ENCODE measurements at places on chromosomes 16 and 17.

GRCh38 chr16:76157629-76158028 is 119.6 kb upstream of the CNTNAP4 start:
- DNase-seq, result no peak

DNA sequence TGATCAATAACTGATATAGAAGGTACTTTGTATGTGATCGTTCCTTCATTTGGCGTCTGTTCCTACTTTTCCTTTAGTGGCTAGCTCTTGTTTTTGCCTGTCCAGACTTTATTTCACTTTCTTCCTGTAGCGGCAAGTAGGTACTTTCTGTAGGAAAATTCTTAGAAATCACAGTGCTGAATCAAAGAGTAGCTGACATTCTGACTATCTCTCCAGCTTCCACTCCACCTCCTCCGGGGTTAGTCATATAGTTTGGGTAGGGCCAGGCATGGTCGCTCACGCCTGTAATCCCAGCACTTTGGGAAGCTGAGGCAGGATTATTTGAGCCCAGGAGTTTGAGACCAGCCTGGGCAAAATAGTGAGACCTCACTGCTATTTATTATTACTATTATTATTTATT is 29.9 kb upstream of the PAFAH1B1 start:
- DNase-seq, result no peak

DNA sequence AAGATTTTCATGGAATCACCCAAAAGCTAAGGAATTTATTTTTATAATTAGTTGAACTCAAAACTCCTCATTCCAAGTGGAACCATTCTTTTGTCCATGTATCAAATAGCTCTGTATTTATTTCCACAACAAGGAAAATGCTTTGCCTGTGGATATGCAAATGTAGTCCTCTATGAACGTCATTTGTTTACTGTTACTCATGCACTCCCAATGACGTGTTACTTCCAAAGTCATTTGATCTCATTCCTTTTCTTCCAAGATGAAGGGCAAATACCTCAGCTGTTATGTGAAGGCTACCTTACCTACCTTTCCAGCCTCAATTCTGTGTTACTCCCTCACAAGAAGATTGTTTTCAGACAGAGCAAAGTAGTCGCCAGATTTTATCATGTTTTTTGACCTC is 83.7 kb downstream of the ITFG1 start:
- no peak for DNase-seq

GRCh38 chr17:7633093-7633492 is 3.2 kb downstream of the SHBG start:
- no peak for DNase-seq

DNA sequence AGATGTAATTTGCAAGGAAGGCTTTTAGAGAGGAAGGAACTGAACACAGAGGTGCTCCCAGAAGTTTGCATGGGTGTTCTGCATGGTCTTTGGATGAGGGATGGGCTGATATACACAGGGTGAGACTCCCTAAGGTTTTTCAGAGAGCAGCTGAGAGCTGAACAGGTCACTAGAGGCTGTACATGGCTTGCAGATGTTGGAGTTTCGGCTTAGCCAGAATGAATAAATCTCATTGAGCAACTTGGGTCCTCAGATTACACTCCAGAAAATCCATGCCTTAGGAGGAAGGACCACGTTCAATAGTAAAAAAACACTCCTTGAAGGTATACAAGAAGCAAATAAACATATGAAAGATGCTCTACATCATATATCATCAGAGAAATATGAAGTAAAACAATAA is 7.5 kb upstream of the ITGB3 start:
- no peak for DNase-seq

GRCh38 chr17:28700830-28701492 is 10.7 kb downstream of the PROCA1 start:
- DNase-seq, result no peak

GRCh38 chr17:27919079-27919478 is 25.9 kb upstream of the LYRM9 start:
- no peak for DNase-seq

GRCh38 chr17:66275651-66276050 is 26.8 kb upstream of the PRKCA start:
- DNase-seq, result no peak

DNA sequence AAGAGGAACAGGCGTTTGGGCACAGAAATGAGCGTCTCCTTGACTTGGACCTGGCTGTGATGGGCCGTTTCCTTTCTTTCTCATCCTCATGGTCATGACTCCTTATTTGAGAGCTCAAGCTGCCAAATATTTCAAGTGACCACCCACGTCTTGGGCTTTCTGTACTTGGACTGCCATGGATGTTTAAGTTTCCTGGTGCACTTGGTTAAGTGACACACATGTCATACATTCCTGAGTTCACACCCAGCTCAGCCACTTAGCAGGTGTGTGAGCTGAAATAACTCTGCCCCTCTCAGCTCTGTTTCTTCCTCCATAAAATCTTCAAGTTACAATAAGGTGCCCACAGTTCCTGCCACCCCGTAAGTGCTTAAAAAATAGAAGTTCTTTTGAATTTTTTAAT is 114.5 kb downstream of the CLEC16A start:
- no peak for DNase-seq

DNA sequence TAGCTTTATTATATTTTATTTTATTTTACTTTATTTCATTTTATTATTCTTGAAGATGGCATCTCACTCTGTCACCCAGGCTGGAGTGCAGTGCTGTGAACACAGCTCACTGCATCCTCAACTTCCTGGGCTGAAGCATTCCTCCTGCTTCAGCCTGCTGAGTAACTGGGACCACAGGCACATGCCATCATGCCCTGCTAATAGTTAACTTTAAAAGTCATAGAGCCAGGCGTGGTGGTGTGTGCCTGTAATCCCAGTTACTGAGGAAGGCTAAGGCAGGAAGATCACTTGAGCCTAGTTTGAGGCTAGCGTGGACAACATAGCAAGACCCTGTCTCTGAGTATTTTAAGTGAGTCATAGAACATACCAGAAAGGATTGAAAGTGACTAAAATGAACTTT is 38.7 kb downstream of the ESRP2 start:
- no peak for DNase-seq

GRCh38 chr17:46108120-46108519 is 85.1 kb downstream of the KANSL1 start:
- DNase-seq, result no peak

- DNase-seq, result peak; percentile 42
These were observed 23.2 kb downstream of the CDH3 start for GRCh38 chr16:68668266-68668665.

GRCh38 chr16:85360323-85361277 is 248.3 kb upstream of the CIBAR2 start:
- no peak for DNase-seq

GRCh38 chr17:41992576-41992975 is 24.7 kb downstream of the DNAJC7 start:
- no peak for DNase-seq

GRCh38 chr17:35129973-35130351 is 8.5 kb downstream of the FNDC8 start:
- DNase-seq, result no peak

GRCh38 chr16:25107466-25107792 is 4.1 kb upstream of the LCMT1 start:
- no peak for DNase-seq

GRCh38 chr17:76014925-76015261 is 12.2 kb downstream of the EVPL start:
- no peak for DNase-seq

GRCh38 chr16:9176547-9177418 is 85.3 kb downstream of the HAPSTR1 start:
- no peak for DNase-seq

DNA sequence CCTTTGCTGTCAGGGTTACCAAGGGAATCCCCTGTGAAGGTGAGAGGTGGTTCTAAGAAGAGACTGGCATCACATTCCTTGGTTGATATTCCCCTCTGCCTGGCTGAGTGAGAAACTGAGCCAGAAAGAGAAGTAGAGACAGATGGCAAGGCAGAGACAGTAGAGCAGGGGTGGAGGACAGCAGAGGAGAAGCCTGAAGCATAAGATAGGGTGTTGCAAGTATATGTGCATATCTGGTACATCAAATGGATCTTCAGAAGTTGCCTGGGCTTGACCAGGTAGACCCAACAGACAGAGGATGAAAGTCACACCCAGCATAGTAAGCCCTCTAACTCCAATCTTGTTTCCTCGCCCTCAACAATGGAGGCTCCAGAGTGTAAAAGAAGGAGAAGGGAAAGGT is 7.9 kb upstream of the THUMPD1 start:
- no peak for DNase-seq

GRCh38 chr17:77844681-77845080 is 113.8 kb upstream of the TNRC6C start:
- no peak for DNase-seq

DNA sequence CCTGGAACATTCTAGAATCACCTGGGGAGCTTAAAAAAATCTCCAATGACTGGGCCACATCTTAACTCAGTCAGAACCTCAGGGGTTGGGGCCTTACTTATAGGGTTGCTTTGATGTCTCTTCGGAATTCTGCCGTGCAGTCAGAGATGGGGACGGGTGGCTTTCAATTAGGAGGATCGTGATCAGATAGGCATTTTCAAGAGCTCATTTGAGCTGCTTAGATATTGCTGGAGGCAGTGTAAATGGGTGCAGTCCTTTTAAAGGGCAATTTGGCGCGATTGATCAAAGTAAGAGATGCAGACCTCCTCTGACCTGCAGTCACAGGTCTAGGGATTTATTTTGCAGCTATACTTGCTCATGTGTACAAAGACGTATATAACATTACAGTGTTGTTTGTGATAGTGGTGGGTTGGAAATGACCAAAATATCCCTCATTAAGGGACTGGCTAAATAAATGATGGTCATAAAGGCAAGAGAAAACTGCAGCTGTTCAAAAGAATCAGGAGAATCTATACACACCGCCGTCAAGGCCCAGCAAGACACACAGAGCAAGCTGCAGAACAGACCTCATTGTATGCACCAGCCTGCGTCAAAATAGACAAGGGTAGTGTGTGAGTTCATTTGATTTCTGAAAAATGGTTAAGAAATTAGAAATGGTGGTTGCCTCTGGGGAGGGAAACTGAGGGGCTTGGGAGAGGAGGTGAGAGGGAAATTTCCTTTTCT is 6.3 kb upstream of the KCNG4 start:
- DNase-seq, result no peak

DNA sequence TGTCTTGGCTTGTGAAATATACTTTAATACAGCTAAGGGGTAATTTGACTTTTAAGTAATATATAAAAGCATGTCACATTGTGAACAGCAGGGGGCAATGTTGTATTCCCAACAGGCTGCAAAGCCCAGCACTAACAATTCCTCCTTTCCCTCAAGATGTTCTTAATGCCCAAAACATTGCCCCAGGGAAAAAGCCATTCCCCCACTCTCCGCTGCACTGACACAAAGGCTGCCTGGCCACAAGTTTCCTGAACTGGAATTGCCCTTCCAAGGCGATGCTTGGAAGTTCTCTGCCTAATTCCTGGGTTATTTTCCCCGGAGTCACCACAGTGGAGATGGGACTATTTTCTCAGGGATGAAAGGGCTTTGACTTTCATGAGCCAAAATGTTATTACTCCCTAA is 27.2 kb downstream of the CLEC16A start:
- DNase-seq, result peak; percentile 61

DNA sequence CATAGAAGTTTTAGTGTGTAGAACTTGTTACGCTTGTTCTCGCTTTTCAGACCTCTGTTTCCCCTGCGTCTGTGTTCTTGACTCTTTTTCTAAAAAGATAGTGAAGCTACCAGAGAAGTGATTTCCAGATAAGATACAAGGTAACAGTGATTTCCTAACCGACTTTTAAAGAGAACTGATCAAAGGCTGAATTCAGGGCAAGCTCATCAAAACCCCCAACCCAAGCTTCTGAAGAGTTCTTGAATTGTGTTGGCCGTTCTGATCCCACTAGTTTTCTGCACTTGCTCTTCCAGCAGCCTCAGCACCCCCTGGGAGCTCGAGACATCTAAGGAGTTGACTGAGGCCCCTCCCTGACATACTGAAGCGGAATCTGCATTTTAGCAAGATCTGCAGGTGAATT is 12.7 kb upstream of the NSMCE1 start:
- DNase-seq, result no peak

DNA sequence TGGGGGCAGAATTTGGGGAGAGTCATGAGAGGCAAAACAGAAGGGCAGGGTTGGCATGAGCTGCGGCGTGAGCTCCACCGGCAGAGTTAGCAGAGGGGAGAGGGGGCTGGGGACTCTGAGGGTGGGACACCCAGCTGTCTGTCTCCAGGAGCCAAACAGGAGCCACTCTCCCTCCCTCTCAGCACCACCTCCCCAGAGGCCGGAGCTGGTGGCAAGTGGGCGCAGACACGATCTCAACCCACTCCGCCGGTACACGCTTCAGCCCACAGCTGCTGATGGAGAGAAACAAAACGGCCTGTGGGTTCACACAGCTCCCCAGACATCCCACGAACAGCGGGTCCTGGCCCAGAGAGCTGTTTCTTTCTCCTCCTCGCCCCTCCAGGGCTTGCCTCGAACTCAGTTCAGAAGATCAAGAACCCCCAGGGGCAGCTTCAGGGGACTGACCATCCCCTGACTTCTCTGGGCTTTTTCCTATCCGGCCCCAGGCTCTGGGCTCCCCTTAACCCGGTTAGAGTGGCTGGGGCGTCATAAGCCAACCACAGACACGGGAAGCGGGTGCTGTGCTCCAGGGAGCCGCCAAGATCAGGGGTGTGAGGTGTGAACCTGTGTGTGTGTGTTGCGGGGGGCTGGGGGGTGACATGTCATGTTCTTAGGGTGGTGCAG is 7.6 kb downstream of the RHBDF2 start:
- DNase-seq, result no peak

DNA sequence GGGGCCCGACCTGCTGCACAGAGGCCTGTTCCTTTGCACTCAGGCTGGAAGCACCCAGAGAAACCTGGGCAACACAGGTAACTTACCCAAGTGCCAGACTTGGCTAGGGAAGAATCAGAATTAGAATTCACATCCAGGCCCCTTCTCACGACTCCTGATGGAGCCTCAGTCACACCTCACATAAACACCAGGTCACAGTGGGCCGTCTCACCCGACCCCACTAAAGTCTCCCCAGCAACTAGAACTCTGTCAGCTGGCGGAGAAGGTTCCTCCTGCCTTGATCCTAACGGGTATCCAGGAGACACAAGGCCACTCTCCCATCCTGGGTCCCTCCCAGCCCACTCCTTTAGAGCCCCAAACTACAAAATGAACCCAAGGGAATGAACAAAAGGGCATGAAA is 6.4 kb downstream of the TK2 start:
- no peak for DNase-seq

DNA sequence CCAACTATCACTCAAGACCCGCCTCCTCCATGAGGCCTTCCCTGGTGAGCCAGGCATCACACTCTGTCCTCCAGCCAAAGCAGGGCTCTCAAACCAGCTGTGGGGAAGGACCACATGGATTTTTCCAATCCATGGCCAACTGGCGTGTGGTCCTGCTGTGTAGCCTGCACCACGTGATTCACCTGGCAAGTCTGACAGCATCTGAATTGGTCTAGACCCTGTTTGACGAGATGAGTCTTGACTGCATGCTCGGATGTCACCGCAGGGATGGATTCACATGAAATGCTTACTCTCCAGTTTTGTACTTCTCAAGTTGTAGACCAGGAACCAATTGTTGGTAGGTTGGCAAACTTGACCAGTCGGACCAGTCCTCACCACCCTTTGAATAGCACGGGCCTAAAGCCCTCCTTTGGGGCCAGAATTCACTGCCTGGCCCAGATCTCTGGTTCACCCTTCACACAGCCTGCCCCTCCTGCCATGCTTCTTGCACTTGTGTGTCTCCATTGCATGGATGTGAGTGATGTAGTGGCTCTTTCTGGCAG is 9.9 kb downstream of the CRHR1 start:
- DNase-seq, result no peak

GRCh38 chr17:64004218-64004770 is 6.1 kb downstream of the PRR29 start:
- peak; percentile 12 for DNase-seq

Data from GM13976 (cell line).